ENCODE measurements at places on chromosomes 7 and 10.

GRCh38 chr7:12570168-12570533 is 369 bp upstream of the SCIN start:
- no peak for DNase-seq

DNA sequence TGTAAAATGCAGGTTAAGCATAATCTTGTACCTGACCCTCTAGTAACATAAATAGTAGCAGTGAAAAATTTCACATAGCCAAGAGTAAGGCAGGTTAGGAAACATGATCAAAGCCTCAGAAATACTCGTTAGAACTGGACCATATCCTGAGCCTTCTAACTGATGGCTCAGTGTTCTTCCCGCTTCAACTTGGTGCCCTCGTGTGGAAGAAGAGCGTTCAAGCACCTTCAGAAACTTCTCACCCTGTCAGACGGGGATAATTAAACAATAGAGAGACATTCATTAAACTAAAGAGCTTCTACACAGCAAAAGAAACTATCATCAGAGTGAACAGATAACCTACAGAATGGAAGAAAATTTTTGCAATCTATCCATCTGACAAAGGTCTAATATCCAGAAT is 124.5 kb downstream of the MYOF start:
- DNase-seq: peak; percentile 12

DNA sequence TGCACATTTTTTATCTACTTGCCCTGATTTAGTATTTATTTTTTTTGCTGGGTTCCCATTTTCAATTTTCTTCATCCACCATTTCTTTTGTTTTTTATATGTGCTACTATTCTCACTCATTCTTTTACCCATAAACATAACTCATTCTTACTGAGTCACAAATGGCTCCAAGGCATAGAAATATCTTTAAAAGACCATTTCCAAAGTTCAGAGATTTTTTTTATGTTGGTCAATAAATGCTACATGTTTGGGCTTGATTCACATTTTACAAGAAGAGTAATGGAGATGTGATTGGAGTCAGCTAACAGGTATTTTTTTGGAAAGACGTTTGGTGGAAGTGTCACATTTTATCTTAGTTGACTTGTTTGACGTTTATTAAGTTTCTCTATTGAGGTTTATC is 1303.2 kb upstream of the LRRTM3 start:
- DNase-seq: no peak

- DNase-seq: no peak
These were observed 152.7 kb downstream of the CUX1 start for GRCh38 chr7:101969997-101970585.

DNA sequence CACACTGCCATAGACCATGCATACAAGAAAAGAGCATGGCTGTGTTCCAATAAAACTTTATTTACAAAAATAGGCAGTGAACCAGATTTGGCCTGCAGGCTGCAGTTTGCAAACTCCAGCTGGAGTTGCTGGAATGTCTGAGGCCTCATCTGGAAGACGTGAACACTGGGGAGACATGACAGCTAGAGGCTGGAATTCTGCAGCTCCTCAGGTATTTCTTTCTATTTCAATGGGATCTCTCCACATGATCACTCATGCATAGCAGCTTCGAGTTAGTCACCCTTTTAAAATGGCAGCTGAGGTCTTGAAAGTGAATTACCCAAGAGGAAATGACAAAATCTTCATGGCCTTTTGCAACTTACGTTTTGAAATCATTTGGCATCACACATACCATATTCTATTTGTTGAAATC is 52.6 kb upstream of the BET1 start:
- no peak for DNase-seq

GRCh38 chr10:108615576-108616320 is 1307.6 kb downstream of the XPNPEP1 start:
- no peak for DNase-seq

DNA sequence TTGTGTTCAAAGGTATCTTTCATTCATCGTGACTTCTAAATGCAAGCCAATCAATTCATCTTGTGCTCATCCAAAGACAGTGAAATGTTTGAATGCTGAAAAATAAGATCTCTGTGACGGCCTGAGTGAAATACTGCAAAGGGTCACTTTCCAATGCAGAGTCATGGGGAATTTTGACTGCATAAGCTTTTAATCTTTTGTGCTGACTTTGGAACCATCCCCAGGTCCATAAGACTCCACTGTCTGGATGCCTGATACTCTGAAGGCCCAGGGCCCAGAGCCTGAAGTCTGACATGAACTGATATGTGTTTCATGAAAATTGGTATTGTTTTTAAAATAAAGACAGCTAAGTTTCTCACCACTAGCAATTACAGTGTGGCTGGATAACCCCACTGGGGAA is 39.0 kb downstream of the PPP1R3C start:
- DNase-seq: no peak

GRCh38 chr7:104629408-104629807 is 301.0 kb downstream of the LHFPL3 start:
- DNase-seq: no peak

DNA sequence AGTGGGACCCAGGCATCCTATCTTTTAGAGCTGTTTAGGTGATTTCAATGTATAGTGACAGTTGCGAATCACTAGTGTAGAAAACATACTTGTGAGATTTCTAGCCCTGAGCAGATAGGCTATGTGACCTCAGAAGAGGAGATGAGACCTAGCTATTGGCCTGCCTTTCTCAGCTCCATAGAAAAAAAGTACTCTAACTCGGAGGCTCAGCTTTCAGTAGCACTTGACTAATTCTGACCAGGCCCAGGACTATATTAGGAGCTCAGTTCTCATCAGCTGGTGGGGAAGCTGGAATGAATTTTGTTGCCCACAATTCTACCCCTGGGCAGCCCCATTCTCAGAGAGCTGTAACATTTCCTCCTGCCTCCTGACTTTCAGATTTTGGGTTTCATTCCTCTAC is 179.9 kb upstream of the NAMPT start:
- no peak for DNase-seq

- DNase-seq: no peak
These were observed 39.5 kb upstream of the ZRANB1 start for GRCh38 chr10:124902462-124902861.

DNA sequence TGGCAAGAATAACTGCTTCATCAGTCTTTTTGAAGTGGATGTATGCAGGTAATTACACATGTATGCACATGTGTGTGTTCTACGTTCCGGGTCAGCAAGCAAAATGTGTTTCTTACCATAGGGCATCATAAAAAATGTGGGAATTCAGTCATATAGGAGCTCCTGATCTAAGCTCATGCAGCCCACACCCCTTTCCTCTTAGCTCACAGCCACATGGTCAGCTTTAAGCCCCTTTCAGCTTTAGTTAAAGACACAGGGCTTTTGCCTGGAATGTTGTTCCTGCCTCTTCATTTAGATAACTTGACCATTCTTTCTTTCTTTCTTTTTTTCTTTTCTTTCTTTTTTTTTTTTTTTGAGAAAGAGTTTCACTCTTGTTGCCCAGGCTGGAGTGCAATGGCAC is 258.1 kb downstream of the RPS24 start:
- no peak for DNase-seq

GRCh38 chr7:25845464-25845863 is 306.5 kb upstream of the NFE2L3 start:
- no peak for DNase-seq

- no peak for DNase-seq
These were observed 2.4 kb downstream of the NAMPT start for GRCh38 chr7:106282390-106282789.

- no peak for DNase-seq
These were observed 364.3 kb downstream of the PLXNA4 start for GRCh38 chr7:132211971-132212370.

DNA sequence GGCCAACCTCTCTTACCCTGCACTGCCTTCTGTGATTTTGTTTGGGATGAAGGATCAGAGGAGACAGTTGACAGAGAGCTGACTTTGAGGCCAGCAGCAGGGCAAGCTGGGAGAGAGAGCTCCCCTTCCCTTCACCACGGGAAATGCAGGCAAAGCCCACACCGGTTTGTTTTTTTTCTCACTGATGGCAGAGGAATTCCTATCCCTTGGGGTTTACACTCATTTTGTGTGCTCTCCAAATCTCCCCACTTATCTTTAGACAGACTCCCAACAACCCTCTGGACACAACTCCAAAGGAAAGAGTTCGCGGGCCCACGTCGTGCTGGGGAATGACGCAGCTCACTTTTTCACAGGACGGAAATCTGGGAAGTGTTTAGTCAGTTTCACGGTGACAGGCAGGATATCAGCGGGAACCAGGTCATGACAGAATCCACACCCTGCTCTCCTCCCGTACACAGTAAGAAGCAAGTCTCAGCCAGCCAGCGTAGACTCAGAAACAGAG is 68.3 kb upstream of the FAM171A1 start:
- DNase-seq: no peak

- DNase-seq: no peak
These were observed 30.5 kb downstream of the FZD1 start for GRCh38 chr7:91294639-91295220.

DNA sequence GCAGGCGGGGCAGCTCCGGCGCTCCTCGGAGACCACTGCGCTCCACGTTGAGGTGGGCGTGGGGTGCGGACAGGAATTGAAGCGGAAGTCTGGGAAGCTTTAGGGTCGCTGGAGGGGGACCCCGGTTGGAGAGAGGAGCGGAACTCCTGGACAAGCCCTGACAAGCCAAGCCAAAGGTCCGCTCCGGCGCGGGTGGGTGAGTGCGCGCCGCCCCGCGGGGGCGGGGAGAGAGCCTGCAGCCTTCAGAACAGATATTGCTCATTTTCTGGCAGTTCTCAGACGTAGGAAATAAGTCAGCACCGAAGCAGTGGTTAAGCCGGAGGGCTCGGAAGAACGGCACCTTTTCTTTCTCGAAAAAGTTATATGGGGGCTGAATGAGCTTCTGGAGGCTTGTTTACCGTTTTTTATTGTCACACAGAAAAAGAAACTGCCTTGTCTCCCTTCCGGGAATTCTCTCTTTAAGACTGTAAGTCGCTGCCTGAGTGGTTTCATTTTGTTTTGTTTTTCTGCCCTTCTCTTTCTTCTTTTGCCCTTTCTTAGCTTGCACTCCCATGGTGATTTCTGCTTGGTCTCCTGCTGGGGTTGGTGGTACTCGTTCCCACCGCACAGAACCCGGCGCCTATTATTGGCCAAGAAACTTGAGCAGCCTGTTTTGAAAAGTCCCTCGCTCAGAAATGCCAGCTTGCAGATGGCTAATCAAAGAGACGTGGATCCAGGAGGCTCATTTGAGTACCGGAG is 732 bp downstream of the FAS start:
- peak; percentile 36 for DNase-seq

- no peak for DNase-seq
These were observed 6.5 kb downstream of the ELFN1 start for GRCh38 chr7:1676550-1677078.

DNA sequence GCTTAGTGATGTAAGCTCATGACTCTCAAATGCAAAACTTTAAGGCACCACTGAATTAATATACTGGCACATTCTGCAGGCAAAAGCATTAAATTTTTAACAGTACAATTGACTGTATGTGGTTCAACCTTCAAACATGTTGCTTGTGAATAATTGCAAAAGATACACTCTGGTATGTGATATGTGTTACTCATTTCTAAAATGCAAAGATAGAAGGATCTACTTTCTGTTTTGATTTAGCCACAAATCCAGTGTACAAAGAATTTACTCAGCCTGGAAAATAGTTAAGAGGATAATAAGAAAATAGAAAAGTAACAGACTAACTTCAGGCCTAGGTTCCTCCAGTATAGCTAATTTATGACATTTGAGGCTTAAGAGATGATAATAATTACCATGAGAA is 66.6 kb upstream of the NOBOX start:
- DNase-seq: no peak

- DNase-seq: no peak
These were observed 114.6 kb upstream of the FZD1 start for GRCh38 chr7:91149341-91150246.

DNA sequence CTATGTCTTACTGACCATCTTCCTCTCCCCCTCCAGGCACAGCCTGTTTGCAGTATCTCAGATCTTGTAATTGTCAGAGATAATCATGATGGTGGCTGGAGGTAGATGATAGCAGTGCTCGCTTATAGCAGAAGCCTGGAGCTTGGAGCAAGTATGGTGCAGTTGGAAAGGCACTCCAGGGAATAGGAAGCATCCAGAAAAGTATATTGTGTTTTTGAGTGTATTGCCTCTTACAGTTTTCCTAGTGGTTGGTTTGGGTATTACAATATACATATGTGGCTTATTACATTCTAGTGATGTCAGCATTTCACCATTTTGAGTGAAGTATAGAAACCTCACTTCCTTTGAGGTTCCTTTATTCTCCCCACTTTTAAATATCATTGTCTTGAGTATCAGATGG is 101.5 kb downstream of the STK31 start:
- no peak for DNase-seq

DNA sequence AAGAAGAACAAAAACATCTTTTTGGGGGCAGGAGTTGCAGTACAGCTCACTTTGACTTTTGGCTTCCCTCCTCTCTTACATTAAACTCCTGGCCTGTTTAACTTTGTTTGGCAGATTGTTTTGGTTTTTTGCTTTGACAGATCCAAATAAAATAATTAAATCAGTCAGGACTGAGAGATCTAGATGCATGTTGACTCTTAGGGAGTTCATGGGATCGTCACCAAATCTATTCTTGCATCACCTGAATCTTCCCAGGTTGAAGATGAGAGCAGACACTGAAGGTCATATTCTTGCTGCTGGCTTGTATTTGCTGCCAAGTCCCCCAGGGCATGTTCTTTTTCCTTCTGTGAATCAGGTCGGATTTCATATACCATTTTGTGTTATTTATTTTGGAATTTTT is 759.4 kb downstream of the CNTNAP2 start:
- DNase-seq: no peak

DNA sequence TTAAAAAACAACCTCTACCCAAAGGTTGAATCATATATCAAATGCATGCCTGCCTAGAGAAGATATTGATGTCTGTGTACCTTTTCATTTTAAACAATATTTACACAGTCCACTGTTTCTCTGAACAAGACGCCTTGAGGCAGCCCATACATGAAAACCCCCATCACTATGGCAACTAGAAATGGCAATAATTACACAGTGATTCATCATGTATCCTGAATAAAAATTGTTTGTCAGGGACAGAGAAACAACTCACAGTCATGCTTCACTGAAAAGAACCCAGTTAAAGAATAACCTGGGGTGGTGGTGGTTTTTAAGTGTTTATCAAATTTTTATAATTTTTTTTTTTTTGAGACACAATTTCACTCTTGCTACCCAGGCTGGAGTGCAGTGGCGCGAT is 19.7 kb downstream of the DNAJC12 start:
- DNase-seq: no peak

GRCh38 chr7:70612811-70613210 is 519.1 kb upstream of the GALNT17 start:
- no peak for DNase-seq

DNA sequence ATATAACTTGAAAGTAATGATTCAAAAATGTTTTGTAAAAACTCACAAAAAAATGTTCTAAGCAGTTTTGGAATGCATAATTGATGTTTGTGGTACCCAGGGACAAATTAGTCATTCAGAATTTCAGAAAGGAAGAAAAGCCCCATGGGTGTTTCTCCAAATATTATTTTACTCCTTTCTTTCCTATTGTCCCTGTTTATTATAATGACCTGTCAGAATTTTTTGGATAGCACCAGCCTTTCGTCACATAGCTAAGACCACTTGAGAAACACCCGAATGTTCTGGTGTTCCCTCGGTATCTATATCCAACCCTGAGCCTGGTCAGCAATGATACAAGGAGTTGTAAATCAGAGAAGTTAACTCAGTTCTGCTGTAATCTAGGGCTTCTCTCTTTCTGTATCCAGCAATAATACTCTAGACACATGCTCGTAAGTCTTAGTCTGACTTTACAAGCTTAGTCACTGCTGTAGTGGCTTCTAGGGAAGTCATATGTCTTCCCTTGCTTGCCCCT is 64.8 kb upstream of the MEOX2 start:
- DNase-seq: no peak

GRCh38 chr7:84529480-84530205 is 335.1 kb upstream of the SEMA3A start:
- DNase-seq: no peak

- no peak for DNase-seq
These were observed 260.8 kb downstream of the SKAP2 start for GRCh38 chr7:26603631-26604030.
